CD4-positive, alpha-beta T cell treated with Interleukin-17A for 4 hours (primary cell): ENCODE measurements at places on chromosomes 1 and 21.
A peak's percentile ranks its signal among the peaks of the same experiment; 100 is the strongest.

- DNase-seq, result no peak
Measured at GRCh38 chr1:158020259-158020885, 26.9 kb downstream of the KIRREL1 start.

GRCh38 chr1:85417017-85417416, 47.9 kb downstream of the DDAH1 start:
- DNase-seq, result no peak

- DNase-seq, result no peak
Measured at GRCh38 chr1:54153535-54154439, 987 bp upstream of the CDCP2 start.

- no peak for DNase-seq
Measured at GRCh38 chr21:30257773-30258172, 25.0 kb downstream of the KRTAP24-1 start.

- no peak for DNase-seq
Measured at GRCh38 chr21:34788879-34789278, 120.1 kb downstream of the CLIC6 start.

DNA sequence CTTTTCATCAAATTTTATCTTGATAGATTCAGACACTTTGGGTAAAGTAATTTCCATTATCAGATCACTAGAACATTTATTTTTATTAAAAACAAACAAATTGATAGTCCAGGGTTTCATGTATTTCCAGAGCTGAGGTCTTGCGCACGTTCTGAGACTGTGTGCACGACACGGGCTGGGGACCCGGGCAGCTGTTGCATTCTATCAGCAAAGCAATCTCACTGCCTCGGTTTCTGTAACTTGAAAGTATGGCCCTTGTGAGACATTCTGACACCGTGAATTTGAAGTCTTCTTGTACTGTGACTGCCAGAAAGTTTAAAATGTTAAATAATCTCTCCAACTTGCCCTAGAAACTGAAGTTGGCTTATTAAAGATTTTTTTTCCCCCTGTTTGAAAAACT, 746.9 kb upstream of the ADGRL2 start:
- no peak for DNase-seq

DNA sequence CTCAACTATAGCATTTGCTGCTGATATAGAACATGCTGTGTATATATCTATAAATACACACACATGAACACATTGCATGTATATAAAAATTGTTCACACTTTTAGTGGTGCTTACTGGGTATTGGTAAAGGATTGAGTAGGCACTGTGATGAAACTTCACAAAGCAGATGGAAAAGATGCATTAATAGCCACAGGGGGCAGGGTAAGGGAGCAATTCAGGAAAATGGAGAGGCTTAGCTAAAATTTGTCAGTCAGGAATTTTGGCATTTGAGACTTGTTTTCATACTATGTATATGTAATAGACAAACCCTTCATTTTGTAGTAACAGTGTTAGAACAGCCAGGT, 633 bp upstream of the PPFIA4 start:
- DNase-seq, result no peak

DNA sequence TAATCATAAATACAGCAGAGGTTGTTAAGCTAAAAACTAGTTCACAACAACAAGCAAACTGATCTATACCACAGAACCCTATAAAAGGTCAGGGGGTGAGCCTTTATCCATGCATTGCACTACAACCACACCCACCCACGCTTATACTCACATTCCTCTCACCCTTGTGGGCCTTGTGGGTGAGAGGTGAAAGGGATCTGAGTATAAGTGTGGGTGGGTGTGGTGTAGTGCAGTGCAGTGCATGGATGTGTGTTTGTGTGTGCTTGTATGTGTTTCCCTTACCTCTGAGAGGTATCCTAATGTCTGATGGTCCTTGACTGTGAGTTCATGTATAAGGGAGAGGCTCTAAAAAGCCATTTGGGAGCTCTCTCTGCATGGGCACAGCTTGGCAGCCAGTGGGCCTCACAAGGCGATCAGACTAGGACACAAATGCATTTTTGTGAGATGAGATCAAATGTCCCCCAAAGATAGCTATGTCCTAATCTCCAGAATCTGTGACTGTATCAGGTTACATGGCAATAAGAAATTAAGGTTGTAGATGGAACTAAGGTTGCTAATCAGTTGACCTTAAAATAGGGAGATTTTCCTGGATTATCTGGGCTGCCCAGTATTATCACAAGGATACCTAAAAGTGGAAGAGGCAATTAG, 95.5 kb upstream of the DPT start:
- no peak for DNase-seq

- no peak for DNase-seq
Measured at GRCh38 chr1:154730259-154730658, 122.3 kb upstream of the ADAR start.

DNA sequence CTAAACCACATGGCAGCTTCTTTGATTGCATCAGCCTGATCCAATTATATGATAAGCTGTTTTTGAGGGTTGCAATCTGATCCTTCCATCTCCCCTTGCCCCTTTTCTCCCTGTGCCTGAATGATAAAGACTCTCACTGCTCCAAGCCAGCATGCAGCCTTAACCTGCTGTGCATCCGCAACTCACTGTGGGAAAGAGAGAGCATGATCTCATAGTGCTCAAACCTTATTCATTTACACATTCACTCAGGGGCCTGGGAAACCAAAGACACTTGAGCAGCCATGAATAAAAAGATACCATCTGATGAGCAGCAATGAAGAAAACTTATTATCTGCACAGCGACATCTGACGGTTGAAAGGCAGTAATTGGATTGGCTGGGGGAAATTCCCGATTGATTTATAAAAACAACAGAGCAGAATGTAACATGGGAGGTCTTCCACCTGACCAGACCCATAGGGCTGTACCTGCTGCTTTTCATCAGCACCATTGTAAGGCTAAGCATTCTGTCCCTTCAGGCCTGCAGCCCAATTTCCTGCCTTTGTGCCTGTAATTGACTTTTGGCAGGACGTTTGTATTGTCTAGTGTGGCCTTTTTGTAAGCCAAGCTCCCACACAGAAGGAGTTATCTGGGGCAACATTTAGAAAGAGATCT, 62.5 kb downstream of the KIAA0040 start:
- no peak for DNase-seq

GRCh38 chr1:38991638-38992411, 749 bp downstream of the AKIRIN1 start:
- peak; percentile 10 for DNase-seq

DNA sequence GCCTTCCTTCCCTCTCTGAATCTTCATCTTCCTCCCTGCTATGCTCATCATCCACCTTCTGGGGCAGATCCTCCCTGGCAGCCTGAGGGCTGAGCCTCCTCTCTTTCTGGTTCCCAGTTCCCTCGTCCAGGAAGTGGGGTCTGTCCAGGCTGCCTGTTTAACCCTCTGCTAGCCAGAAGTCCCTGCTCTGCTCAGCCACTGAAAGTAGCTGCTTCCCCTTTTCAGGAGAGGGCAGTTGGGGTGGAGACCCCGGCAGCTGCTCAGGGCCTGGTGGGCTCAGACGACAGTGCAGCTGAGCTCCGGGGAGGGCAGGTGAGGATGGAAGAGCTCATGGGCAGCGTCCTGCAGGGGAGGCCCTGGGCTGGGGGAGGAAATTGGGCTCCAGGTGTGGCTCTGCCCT, 43.1 kb upstream of the ETV3 start:
- no peak for DNase-seq

DNA sequence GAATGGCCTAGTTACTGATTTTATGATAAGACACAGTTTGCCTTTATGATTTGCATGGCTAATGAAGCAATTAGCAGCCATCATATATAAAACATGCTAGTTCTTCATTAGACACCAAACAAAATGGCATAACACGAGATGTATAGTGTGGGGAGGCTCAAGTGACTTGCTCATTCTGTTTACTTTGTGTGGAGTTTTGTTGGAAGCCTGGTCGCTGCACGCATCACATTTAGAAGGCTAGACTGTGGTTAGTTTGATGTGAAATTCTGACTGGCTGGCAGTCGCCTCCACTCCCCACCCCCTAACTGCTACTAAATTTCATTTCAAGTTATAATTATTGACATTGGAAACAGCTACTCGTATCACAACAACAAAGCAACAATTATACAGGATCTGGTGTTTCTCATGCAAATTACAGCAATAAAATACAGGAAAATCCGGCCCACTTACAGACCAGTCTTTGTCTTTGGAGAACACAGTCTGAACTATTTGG, 356.1 kb downstream of the LMO4 start:
- peak; percentile 19 for DNase-seq

- no peak for DNase-seq
Measured at GRCh38 chr1:98426092-98426491, 235.4 kb upstream of the SNX7 start.

DNA sequence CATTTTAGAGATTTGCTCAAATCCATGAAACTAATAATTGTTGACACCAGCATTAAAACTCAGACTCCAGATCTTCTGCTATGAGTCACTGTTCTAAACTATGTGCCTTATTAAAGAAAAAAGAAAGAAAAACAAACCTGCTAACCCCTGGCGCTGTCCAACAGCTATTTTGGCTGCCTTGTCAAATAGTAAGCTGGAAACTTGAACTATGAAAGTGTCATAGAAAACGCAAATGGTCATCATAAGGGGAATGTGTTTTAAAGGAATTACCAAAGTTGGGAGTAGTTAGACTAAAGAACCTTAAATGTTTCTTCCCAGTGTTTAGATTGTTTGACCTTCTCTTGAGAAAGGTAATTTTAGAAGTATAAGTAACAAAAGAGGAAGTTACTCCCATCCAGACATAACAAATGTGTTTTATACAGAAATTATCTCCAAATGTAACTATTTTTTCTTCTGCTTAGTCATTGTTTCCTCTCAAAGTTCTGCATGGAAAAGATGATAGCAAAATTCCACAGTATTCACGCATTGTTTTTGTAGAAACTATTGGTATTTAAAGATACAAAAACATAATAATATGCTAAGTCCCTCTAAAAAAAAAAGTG, 272.4 kb downstream of the TPR start:
- DNase-seq, result no peak

GRCh38 chr1:235105051-235106043, 23.3 kb downstream of the TOMM20 start:
- no peak for DNase-seq

DNA sequence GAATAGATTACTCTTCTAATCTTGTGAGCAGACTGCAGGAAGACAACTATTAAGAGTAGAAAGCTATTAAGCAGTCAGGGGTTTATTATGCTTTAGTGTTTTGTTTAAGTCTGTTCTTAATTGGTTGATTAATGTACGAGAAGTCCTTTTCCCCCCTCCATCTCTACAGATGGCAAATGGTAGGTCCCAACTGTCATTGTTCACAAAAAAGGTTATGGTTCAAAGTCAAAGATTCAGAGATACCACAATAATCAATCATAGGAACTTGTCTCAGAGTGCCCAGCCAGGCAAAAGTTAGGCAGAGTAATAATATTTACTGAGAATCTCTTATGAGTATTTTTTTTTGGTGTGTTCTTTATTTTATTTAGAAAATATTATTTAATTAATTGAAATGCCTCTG, 26.8 kb downstream of the NFIA start:
- no peak for DNase-seq

- DNase-seq, result no peak
Measured at GRCh38 chr1:231194843-231195516, 33.1 kb downstream of the TRIM67 start.

- DNase-seq, result no peak
Measured at GRCh38 chr21:26965040-26965906, 1.6 kb downstream of the ADAMTS5 start.

GRCh38 chr21:29390778-29391177, 92.1 kb downstream of the BACH1 start:
- no peak for DNase-seq

GRCh38 chr1:204989266-204990058, 53.5 kb upstream of the CNTN2 start:
- peak; percentile 48 for DNase-seq

DNA sequence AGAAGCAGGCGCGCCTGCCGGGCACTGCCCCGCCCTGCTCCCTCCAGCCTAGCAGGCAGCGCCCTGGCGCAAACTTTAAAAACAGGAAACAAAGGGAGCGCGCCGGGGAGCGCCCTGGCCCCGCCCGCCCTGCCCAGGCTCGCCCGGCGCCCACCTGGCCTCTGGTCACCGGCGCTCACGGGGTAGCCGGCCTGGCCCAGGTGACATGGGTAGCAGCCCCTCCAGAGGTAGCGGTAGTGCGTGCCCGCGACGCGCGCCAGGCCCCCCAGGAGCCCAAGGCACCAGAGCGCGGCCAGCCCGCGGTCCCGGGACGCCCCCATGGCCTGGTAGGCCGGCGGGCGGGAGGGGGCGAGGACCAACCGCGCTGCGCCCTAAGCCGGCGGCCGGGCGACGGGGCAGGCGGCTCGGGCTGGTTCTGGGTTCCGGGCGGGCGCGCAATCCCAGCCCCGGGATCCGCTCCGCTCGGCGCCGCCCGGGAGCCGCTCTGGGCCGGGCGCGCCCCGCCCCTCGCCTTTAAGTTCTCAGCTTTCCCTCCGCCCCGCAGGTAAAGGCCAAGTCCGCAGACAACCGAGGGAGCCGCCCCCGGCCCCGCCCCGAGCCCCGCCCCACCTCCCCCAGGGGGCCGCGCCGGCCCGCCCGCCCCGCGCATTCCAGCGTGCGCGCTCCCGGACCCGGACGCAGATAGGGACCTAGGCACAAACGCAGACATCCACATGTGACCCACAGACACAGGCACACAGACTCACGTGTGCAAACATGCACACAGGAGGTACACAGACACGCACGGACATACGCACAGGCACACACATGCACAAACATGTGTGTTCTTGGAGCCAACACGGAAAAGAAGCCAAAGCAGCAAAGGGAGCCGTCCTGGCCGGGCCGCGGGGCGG, 76.7 kb downstream of the ARHGEF16 start:
- DNase-seq, result peak; percentile 96

GRCh38 chr1:168636200-168636599, 59.8 kb downstream of the XCL1 start:
- no peak for DNase-seq

DNA sequence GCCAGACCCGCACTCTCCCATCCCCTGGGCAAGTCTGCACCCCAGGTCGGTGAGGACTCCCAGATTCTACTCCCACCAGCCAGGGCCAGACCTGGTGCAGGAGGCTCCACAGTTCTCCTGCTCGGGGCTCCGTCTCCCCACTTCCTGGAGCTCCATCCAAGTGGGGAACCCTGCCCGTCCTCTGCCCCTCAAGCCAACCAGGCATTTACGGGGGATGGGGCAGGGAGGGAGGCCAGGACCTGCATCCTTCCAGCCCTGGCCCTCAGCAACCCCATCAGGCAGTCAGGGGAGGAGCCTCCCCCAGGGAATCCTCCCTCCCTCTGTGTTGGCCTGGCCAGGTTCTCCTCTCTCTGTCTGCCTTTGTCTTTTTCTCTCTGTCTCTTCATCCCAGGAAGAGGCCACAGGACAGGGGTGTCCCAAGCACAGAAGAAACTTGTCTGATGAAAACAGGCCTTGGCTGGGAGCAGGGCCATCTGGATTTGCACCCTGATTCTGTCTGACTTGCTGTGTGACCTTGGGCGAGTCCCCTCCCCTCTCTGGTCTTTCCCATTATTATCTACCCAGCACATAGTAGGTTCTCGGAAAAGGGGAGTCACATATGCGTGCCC, 18.5 kb upstream of the EPHA2 start:
- no peak for DNase-seq

- DNase-seq, result no peak
Measured at GRCh38 chr1:156664046-156664766, 13.0 kb downstream of the NES start.

GRCh38 chr1:221869779-221870178, 127.9 kb upstream of the DUSP10 start:
- DNase-seq, result no peak

- no peak for DNase-seq
Measured at GRCh38 chr21:39150877-39151276, 32.4 kb downstream of the PSMG1 start.

GRCh38 chr21:45128613-45129188, 54.3 kb downstream of the ADARB1 start:
- peak; percentile 85 for DNase-seq
